Stimulated activated CD4-positive, alpha-beta T cell treated with anti-CD3 and anti-CD28 coated beads, TNF-alpha, amount 100 ng/mL, for 48 hours (primary cell): ENCODE measurements at places on chromosomes 7 and 10.

DNA sequence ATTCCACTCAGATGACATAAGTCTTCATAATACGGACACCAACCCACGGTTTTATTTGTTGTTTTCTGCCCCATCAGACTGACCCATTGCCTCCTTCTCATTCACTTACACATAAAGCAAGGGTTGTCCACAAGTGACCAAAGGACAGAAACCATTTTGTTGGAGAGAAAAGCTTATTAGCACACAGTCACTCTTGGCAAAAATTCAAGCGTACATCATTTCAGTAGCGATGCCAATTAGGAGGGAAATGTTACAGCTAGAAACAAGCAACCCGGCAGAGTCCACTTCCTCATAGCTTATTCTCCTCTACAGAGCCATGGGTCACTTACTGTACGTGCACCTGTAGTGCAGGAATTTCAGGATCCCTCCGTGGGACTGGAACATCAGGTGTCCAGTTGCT, 23.0 kb downstream of the ABLIM1 start:
- DNase-seq, result no peak

DNA sequence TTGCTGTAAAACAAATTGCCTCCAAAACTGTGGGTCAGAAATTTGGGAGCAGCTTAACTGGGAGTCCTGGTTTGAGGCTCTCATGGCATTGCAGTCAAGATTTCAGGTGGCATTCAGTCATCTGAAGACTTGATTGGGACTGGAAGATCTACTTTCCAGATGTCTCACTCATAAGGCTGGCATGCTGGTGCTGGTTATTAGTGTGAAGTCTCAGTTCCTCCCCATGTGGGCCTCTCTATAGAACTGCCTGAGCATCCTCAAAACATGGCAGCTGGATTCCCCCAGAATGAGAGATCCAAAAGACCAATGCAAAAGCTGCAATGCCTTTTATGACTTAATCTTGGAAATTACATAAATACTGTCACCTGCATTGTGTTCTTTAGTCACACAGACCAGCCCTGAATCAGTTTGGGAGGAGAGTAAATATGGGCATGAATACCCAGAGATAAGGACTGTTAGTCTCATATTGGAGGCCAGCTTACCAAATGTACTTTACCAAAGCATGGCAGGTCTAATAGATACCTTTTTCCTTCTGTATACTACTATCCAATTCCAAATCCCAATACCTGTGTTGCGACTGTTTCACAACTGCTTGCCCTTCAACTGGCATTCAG, 6.5 kb upstream of the HERPUD2 start:
- no peak for DNase-seq

- no peak for DNase-seq
Observed at GRCh38 chr10:86497621-86498020, 24.0 kb downstream of the WAPL start.

DNA sequence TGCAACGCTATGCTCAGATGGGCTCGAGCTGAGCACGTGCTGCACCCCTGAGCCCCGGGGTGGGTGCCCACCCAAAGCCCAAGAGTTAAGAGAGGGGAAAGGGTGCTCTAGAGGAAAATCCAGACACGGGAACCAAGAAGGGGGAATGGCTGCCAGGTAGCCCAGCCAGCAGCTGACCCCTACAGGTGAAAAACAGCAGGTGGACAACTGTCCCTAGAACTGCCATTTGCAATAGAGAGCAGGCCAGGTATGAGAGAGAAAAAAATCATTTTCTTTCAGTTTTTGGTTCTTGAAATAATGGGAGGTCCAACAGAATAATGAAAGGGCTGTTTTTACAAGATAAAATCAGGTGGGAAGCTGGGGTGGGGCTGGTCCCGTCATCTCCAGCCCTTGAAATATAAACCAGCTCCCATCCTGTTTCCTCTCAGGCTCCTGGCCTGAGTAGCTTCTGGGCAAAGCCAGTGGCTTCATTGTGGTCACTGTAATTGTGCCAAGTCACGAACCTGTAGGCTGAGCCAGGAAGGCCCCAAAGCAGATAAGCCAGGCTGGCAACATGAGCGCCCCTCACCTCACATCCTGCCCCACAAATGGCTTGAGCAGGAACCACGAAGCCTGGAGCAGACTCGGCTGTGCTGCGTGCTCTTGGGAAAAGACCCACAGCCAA, 257.8 kb downstream of the SNX10 start:
- DNase-seq, result no peak

GRCh38 chr7:44987996-44988395, 9.2 kb upstream of the MYO1G start:
- no peak for DNase-seq

GRCh38 chr10:2980791-2981360, 86.5 kb upstream of the PFKP start:
- no peak for DNase-seq

DNA sequence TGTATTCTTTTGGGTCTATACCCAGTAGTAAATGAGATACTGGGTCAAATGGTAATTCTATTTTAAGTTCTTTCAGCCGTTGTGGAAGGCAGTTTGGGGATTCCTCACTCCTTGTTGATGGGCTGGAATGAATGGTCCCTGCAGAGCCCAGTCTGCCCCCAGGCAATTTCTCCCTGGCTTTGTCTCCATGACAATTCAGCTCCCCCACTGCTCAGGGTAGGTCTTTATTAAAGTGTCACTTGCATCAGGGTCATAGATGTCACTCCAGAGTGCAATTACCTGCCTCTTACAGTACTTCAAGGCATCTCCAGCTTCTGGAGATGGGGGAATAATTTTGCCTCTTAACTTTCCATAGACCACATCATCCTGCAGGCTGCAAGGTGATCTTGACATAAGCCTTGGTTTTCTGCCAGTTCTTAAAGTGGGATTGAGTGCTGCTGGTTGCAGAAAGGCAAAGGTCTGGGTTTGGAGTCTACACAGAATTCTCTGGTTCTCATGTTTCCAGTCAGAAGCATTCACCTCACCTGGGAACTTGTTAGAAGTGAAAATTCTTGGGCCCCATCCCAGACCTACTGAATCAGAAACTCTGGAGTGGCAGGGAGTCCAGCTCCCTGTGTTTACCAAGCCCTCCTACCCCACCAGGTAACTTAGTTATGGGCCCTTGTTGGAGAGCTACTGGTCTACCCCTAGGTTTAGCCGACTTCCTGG, 442.4 kb downstream of the GALNT17 start:
- DNase-seq, result no peak
